HEK293T (cell line): ENCODE measurements at places on chromosomes 12 and 14.

DNA sequence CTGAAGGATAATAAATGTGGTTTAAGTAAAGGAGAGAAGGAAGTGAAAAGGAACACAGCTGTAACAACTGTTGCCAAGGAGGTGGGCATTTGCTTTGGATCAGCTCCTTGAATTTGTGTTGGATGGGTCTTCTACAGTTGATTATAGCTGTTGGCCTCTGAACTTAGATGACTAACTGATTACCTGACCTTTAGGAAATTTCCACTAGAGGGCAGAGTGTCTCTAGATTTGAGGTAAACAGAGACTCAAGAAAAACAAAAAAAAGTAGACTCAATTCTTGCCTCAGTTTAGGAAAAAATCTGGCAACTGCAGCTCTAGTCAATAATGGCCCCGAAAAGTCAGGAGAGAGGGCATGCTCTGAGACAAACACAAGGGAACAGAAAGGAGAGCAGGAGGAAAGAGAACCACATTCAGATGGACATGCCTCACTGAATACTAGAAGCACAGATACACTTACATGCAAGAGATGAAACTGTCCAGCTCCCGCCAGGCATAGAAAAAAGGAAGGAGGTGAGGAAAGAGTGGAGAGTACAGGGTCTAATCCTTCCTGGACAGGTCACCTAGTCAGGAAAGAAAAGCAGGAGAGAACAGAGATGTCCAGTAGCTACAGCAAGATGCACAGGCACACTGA lies 20.6 kb downstream of the COX14 start:
- no peak for DNase-seq

GRCh38 chr12:51192284-51192671 lies 19.3 kb upstream of the TFCP2 start:
- DNase-seq, result no peak

GRCh38 chr12:12020762-12021161 lies 50.0 kb upstream of the BCL2L14 start:
- no peak for DNase-seq

DNA sequence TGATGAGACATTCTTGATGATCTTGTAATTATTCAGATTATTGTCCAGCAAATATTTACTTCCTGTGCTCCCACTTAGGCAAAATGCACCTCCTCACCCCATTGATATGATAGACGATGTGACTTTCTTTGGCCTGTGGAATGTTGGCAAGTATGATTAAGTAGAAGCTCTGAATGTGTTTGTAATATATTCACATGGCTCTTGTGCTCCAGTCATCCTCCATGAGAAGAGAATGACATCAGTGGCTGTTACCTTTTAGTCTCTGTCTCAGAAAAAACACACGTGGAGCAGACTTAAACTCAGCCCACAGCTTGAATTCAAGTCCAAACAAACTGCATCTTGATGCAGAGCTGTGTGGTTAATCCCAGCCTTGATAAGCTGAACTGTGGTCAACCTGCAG lies 984.3 kb upstream of the FBXO33 start:
- no peak for DNase-seq

- DNase-seq, result no peak
These were observed 183.2 kb downstream of the PPM1H start for GRCh38 chr12:62751810-62752155.

DNA sequence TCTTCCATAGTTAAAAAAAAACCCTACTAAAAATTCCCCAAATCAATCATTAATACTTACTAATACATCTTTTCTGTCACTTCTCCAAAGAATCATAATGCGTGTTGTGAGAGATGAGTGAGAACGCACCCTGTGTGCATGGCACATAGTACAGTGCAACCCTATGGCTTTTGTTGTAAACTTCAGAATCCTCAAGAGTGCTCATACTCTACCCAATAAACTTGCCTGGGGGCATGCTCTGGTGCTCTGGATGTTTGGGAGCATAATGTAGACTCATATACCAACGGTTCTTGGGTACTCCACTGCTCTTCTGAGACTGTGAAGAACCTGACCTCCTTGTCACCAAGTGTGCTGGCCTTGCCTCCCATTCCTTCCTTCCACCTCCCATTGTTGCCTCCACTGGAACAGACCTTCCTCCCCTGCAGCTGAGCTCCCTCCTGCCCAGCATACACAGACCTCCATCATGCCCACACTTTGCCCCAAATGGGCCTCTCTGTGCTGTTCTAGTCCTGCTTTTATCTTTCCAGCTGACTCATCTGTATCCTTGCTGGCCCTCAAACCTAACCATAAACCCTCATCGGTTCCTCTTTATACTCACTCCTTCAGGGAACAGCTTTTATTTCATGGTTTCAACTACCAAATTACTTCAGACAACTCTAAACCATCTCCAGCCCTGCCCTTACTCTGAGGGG lies 8.9 kb downstream of the DCP1B start:
- DNase-seq, result no peak
